ENCODE measurements at places on chromosomes 11 and 22.

GRCh38 chr22:26768952-26769351, 111.6 kb downstream of the MIAT start:
- no peak for DNase-seq

DNA sequence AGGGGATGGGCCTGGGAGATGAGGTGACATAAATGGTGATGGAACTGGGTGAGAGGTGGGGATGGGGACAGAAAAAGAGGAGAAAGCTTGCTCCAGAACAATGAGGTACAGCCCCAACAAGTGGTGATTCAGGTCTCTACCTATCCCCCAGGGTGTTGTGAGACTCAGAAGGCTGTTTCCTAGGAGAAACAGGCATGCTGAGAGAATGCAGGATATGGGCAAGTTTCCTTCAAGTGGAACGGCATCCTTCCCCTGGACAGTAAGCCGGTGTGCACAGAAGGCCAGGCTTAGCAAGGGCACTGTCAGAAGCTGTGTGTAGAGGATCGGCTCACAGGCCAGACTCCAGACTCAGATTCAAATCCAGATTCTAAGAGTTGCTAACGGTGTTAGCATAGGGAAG, 34.1 kb upstream of the CRTAM start:
- no peak for DNase-seq

DNA sequence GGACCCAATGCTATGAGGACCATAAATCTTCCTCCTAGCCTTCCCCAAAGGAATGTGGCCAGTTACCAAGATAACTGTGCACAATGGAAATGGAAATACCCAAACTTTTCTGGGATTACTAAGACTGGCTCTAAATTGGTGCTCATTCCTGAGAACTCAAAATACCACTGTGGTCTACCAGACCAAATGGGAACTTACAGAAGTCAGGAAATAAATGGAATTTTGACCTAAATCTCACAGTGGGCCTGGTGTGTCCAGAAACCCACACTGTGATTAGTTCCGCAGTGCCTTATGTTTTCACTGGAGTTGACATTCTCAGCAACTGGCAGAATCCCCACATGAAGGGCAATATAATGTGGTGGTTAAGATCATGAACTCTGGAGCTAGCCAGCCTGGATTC, 99.4 kb upstream of the ZC3H12C start:
- DNase-seq: no peak

- DNase-seq: no peak
Measured at GRCh38 chr11:59818572-59818971, 8.0 kb upstream of the MRPL16 start.

DNA sequence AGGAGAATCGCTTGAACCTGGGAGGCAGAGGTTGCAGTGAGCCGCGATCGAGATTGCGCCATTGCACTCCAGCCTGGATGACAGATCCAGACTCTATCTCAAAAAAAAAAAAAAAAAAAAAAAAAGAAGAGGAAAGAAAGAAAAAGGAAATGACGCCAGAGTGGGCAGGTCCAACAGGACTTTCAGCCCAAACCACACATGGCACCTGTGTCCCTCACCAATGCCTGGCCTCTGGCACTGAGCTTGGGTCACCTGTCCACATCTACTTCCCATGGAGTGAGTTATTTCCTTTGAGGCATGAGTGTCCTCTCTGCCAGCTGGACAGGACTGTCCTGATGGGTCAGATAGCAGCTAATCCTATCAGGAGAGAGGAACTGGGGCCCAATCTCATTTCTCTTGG, 15.2 kb upstream of the GCAT start:
- DNase-seq: no peak

GRCh38 chr22:46829117-46829891, 66.9 kb downstream of the TBC1D22A start:
- DNase-seq: no peak

DNA sequence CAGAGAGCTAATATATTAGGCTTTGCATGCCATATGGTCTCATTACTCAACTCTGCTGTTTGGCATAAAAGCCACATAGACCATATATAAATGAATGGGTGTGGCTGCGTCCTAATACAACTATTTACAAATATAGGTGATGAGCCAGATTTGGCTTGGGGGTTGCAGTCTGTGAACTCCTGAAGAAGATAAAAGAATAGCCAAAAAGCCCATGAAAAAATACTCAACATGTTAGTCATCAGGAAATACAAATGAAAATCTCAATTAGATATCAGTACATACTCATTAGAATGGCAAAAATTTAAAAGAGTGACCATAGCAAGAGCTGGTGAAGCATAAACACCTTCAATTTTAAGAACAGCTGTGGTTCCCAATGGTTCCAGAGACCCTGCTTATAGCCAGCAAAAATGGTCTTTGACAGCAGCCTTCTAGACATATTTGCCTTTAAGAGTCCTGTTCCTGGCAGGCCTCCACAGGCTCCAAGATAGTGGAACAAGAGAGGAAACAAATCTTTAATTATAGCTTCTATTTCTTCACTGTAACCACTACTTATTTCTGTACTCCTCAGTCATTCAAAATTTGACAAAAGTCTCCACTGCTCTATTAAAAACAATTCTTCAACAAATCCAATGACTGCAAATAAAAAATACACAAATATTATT, 16.1 kb downstream of the C2CD3 start:
- no peak for DNase-seq

- DNase-seq: no peak
Measured at GRCh38 chr22:22553735-22554586, 5.1 kb downstream of the PRAME start.

DNA sequence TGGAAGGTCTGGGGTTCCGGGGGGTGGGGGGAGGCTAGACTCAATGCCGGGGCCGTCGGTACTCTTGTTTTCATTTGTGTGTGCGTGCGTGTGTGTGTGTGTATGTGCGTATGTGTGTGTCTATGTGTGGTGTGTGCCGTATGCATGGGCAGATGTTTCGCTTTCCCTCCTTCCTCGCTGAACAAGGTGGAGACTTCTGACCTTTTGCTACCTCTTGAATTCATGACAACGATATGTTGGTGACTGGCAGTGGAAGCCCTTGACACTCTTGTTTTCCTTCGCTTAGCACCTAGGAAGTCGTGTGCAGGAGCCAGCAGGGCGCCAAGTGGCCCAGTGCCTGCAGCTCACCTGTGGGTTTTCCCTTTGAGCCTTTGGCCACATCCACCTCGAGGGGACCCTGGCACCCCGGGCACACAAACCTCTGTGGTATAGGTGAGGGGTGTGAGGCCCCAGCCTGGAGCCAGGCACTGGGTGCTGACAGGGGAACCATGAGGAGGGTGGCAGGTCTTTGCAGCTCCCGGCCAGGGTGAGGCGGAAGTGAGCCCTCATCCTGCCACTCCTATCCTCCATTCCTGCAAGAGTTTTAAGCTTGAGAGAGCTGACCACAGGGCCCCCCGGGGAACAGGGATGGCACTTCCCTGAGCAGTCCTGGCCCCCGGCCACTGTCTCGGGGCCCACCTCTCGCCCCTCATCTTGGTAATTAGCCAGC, 19.3 kb upstream of the TMEM191C start:
- DNase-seq: no peak

DNA sequence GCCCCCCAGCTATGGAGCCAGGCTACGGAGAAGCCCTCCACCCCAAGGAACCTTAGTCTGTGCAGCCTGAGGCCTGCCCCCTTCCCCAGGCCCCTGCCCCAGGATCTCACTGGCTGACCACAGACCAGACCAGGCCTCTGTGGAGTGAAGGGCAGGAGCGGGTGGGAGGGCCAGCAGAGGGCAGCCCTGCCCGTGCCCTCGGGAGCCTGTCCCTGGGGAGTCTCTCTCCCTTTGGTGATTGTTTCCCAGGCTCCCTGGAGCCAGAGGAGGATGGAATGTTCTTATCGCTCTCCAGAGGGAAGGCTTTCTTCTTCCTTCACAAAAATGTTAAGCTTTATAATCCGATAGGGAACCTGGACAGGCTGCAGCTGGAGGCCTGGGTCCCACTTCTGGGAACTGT, 455.3 kb downstream of the SOX6 start:
- DNase-seq: no peak

DNA sequence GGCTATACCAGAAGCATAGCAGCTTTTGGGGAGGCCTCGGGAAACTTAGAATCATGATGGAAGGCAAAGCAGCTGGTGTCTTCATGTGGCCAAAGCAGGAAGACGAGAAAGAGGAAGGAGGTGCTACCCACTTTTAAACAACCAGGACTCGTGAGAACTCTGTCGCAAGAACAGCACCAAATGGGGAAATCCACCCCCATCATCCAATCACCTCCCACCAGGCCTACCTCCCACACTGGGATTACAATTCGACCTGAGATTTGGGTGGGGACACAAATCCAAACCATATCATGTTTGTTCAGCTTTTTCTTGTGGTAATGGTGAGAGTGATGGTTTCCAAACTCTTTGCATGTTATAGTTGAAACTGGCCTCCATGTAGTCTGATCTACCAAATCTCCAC, 32.5 kb upstream of the OR10D3 start:
- no peak for DNase-seq

GRCh38 chr11:59857439-59858434, 8.6 kb downstream of the TCN1 start:
- DNase-seq: no peak

DNA sequence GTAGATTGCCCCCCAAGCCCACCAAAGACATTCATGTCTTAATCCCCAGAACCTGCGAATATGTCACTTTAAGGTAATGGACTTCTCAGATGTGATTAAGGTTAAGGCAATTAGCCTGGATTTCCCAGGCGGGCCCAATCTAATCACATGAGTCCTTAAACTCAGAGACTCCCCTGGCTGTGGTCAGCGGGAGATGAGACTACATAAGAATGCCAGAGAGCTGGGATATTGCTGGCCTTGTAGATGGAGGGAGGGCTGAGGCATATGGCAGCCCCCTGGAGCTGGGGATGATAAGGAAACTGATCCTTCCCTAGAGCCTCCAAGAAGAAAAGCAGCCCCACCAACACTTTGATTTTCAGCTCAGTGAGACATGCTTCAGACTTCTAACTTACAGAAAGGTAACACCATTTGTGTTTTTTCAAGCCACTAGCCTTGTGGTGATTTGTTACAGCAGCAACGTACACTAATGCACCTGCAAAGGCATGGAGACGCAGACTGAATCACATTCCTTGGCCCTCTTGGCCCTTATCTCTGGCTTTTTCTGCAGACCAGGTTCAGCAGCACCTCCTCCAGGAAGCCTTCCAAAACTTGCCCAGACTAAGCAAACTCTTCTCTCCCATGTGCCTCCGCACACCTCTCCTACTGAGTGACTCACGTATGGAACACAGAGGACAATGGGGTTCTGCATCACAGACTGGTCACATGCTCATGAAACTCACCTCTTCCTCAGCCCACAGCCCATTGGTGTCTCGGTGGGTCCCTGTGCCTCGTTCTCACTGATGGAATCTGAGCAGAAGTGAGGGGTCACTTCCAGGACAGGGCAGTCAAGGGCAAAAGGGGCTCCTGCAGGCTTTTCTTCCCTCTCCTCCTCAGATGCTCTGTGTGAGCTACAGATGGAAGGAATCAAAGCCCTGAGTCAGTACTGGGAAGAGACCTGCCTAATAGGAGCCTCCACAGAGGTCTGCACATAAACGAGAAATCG, 86.3 kb upstream of the HMGXB4 start:
- DNase-seq: no peak

DNA sequence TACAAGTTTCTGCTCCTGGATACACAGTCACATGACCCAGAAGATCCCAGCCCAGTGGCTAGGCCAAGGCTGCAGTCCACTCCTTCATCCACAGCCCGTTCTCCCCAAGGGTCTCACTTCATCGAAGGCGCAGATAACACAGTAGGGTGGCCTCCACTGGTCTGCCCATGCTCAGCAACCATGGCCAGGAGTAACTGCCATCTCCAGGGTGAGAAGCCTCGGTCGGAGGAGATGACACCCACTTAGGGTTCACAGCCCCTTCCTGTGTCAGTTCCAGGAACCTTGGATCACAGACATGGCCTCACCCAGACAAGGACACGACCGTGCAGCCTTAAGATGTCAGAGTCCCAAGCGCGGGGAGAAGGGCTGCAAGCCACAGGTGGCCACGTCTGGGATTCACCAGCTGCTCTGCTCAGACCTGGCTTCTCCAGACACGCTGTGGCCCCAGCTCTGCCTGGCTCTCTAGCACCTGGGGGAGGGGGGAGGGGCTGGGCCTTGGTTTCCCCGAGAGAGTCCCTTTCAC, 2.6 kb downstream of the BET1L start:
- no peak for DNase-seq

DNA sequence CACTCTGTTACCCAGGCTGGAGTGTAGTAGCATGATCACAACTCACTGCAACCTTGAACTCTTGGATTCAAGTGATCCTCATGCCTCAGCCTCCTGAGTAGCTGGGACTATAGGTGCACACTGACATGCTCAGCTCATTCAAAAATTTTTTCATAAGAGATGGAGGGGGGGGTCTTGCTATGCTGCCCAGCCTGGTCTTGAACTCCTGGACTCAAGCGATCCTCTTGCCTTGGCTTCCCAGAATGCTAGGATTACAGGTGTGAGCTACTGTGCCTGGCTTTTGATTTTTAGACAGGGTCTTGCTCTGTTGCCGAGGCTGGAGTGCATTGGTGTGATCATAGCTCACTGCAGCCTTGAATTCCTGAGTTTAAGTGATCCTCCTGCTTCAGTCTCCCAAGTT, 14.0 kb downstream of the PRAME start:
- DNase-seq: no peak

DNA sequence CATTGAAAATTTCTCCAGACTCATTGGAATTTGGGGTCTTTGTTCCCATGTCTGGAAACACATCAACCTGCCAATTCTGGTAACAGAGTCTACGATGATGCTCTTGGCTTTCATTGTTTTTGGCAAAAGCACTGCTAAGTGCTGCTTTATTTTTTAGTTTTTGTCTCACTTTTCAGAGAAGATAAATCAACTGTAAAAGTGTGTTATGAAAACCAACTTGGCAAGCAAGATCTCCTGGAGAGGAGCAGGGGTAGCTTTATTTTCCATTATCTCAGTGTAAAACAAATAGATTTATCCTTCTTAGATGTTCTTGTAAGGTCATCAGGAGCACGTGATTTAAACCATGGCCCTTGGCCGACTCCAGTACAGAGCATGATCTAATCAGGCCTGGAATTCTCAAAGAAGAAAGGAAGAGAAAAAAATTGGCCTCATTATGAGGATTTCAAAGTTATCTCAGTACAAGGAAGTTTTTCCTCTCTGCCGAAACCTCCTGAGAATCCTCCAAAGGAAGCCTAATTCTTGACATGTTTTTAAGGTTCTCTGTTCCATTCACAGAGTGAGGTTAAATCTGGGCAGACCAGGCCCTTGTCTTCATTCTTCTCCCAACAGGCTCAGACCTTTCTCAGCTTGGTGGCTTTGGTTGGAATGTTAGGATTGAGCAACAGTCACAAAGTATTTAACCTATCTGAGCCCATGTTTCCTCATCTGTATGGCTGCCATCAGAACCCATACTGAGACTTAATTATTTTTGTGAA, 16.4 kb upstream of the PAMR1 start:
- peak; percentile 40 for DNase-seq

GRCh38 chr11:75013051-75013450, 24.3 kb downstream of the NEU3 start:
- no peak for DNase-seq

- no peak for DNase-seq
Measured at GRCh38 chr11:15119352-15119751, 4.6 kb downstream of the INSC start.

- no peak for DNase-seq
Measured at GRCh38 chr22:37757663-37758062, 50.1 kb upstream of the GCAT start.
